SHP77 (cell line): ENCODE measurements at places on chromosomes 16 and 17.

DNA sequence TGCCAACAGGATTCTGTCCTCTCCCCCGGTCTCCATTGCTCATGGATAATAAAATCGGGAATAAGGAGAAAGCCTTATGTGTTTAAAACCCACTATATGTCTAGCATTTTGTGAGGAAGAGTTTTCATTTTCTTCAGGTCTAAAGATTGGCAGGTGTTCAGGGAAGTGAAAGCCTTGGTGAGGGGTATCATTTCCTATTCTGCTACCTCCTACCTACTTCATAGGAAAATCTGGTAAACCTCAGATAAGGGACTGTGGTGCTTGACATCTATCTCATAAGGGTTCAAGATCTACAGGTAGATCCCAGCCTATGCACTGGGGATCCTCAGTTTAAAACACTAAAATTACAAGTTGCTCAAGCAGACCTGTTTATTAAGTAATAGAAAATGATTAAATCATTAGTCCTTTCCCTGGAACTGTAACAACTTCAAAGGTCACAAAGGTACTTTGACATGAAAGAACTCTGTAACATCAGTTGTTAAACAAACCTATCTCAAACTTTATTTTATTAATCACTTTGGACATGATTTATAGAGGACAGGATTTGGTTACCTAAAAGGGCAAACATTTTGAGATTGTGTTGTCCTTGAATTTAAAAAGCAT lies 6.5 kb downstream of the MOSMO start:
- DNase-seq, result no peak

DNA sequence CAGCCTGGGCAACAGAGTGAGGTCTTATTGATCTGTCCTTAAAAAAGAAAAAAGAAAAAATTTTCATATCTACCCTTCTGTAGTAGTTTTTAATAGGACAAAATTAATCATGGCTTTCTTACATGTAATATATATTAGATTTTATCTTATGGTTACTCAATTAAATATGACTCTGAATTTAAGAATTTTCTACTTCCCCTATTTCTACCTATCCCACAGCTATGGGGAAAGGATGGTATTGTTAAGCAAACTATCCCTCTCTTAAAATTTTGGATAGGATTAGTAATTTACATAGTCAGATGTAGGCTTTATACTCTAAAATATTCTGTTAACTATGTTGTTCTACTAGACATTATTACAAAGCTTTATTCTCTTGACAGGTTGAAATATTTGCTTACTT lies 62.5 kb downstream of the NQO1 start:
- no peak for DNase-seq

DNA sequence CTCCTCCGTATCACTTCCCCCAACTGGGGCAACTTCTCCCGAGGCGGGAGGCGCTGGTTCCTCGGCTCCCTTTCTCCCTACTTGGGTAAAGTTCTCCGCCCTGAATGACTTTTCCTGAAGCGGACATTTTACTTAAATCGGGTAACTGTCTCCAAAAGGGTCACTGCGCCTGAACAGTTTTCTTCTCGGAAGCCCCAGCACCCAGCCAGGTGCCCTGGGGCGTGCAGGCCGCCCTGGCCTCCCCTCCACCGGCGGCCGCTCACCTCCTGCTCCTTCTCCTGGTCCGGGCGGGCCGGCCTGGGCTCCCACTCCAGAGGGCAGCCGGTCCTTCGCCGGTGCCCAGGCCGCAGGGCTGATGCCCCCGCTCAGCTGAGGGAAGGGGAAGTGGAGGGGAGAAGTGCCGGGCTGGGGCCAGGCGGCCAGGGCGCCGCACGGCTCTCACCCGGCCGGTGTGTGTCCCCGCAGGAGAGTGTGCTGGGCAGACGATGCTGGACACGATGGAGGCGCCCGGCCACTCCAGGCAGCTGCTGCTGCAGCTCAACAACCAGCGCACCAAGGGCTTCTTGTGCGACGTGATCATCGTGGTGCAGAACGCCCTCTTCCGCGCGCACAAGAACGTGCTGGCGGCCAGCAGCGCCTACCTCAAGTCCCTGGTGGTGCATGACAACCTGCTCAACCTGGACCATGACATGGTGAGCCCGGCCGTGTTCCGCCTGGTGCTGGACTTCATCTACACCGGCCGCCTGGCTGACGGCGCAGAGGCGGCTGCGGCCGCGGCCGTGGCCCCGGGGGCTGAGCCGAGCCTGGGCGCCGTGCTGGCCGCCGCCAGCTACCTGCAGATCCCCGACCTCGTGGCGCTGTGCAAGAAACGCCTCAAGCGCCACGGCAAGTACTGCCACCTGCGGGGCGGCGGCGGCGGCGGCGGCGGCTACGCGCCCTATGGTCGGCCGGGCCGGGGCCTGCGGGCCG lies 1.6 kb downstream of the HIC1 start:
- no peak for DNase-seq

- DNase-seq, result no peak
These were observed 109.1 kb upstream of the ZNF750 start for GRCh38 chr17:82948957-82949356.

DNA sequence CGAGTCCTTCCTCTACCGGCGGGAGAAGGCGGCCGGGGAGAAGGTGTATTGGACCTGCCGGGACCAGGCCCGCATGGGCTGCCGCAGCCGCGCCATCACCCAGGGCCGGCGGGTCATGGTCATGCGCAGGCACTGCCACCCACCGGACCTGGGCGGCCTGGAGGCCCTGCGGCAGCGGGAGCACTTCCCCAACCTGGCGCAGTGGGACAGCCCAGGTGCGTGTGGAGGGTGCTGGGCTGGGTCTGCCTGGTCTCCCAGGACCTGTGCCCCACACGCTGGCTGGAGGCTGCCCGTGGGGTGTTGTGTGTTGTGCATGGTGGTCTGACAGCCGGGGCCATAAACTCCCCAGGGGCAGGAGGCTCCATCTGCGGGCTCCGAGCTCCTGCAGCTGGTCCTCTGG lies 25.4 kb downstream of the FLYWCH1 start:
- DNase-seq, result no peak

DNA sequence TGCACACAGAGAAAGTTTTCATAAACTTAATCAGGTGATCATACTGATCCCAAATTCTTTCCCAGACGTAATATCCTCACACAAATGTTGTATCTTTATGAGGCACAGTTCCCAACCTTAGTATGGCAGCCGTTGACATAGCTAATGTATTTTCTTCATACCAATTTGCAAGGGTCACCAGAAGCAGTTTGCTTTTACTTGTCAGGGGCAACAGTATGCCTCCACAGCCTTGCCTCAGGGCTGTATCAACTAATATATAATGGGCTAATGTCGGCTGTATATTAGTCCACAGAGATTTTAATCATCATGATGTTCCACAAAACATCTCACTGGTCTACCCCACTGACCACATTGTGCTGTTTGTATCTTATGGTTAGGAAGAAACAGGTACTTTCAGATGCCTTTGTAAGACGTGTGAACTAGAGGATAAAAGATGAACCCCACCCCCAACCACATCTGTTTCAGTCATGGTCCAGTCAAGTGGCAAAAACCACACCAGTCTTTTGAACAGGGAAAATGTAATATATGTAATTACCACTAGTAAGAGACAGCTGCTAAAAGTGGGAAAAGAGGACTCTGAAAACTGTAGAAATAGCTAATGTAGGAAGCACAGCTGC lies 55.2 kb downstream of the GAN start:
- no peak for DNase-seq

- no peak for DNase-seq
These were observed 250.1 kb upstream of the CDH5 start for GRCh38 chr16:66116163-66117002.
